ENCODE measurements at places on chromosomes 13 and 19.
A peak's percentile ranks its signal among the peaks of the same experiment; 100 is the strongest.

DNA sequence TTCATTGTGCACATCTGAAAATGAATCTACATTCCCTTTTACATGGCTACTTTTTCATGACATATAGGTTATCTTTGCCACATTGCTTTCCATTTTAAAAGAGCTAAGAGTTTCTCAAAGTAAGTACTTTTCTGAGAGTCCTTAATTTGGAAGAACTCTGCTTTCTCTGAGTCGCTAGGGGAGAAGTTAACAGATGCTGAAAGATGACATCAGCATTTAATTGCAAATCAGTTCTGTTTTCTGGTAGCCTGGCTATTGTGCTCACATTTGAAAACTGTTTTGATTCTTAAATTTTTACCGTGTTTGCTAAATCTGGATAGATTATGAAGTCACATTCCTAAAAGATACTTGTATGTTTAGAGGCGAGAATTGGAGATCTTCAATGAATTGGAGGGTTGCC lies 107.7 kb upstream of the C1QTNF9B start:
- DNase-seq, result no peak

GRCh38 chr19:48455908-48456562 lies 661 bp downstream of the KCNJ14 start:
- no peak for DNase-seq

- peak; percentile 93 for DNase-seq
Observed at GRCh38 chr19:17260842-17261325, 3.7 kb downstream of the USHBP1 start.

DNA sequence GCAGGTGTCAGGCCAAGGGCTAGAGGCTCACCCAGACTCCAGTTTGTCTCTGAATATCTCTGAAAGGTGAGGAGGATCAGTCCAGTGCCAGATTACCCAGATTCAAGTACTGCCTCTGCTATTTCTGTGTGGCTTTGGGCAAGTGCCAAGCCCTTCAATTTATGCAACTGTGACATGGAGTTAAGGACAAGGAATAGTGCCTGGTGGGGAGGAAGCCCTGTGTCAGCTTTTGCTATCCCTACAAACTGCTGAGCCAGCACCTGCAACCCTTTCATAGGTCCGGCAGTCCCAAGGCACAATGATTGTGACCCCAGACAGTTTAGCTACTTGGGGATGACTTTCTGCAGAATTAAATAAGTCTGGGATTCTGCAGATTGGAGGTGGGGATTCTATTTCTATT lies 123.0 kb downstream of the KL start:
- no peak for DNase-seq

DNA sequence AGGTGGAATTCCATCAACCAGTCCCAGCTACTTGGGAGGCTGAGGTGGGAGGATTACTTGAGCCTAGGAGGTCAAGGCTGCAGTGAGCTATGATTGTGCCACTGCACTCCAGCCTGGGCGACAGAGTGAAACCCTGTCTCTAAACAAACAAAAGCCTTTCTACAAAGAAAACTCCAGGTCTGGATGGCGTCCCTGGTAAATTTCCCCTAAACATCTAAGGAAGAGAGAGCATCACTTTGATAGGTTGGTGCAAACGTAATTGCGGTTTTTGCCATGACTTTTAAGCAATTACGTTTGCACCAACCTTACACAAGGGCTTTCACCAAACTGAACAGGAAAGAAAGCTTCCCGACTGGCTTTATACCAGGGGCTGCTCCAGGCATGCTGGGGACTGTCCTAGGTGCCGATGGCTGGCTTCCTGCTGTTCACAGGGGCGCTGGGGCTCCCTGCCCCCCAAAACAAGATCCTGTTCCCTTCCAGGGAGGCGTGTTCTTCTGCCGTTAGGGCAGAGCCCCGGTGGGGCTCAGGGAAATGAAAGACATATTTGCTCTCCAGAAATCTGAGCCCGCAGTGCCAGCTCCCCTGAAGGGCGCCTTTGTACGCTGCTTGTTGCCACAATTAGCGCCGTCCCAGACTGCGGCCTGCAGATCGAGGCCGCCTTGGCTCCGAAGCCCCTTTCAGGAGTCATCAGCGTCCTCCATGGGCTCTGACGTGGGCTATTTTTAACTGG lies 38.7 kb upstream of the KLF2 start:
- no peak for DNase-seq

- no peak for DNase-seq
Observed at GRCh38 chr19:51099047-51099382, 9.2 kb downstream of the CTU1 start.

- no peak for DNase-seq
Observed at GRCh38 chr19:49335784-49336481, 727 bp downstream of the CD37 start.

DNA sequence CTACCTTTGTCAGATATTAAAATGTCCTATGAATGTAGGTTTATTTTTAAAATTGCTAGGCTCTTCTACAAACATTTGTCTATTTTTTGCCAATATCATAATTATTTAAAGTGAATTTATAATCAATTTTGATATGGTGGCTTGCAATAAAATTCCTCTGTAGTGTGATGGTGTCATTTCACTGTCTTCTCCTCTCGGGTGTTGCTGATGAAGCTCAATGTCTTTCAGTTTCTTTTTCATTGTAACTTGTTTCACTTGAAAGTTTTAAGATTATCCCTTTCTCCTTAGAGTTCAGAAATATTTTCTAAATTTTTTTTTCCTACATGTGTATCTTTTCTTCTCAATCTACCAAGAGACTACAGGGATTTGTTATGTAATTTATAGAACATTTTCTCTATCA lies 267.1 kb upstream of the EDNRB start:
- no peak for DNase-seq

GRCh38 chr19:35149463-35149862 lies 5.1 kb upstream of the FXYD5 start:
- no peak for DNase-seq

- DNase-seq, result no peak
Observed at GRCh38 chr13:75371203-75371602, 110.8 kb downstream of the TBC1D4 start.

GRCh38 chr19:27759896-27760295 lies 1453.1 kb downstream of the UQCRFS1 start:
- peak; percentile 25 for DNase-seq

GRCh38 chr13:60148918-60149317 lies 14.8 kb downstream of the DIAPH3 start:
- DNase-seq, result no peak

- no peak for DNase-seq
Observed at GRCh38 chr19:50797781-50798658, 7.8 kb downstream of the ACP4 start.

GRCh38 chr13:69101841-69102240 lies 1005.8 kb upstream of the ATXN8OS start:
- DNase-seq, result no peak

DNA sequence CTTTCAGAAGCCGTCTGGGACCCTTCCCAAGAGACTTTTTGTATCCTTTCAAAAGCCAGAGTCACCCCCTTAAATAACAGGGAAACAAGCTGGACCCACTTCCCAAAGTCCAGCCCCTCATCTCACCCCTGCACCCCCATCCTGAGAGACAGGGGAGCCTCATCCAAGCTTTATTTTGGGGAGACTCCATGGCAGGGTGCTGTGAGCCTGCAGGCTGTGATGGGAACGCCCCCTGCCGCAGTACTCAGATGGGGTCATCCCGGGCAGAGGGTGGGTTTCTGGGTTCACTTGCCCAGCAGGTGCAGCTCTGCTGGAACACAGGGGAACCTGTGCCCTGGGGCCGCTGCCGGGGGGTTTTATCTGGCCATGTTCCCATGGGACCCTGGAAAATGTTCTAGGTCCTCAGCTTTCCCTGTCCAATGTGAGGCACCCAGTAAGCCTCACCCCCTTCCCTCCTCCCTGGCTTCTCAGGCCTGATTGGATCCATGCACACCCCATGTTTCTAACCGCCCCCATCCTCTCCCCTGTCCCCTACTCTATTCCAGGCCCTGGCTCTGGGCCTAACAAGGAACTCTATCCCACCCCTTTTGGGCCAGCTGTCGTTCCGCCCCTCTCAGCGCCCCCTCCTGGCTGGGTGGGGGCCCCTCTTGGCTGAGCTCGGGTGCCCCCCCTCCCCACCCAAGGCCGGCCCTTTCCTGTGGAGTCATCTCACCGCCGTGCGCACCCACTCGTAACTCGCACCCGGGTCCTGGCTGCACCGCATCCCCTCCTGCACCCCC lies 1.0 kb downstream of the HIF3A start:
- peak; percentile 90 for DNase-seq

DNA sequence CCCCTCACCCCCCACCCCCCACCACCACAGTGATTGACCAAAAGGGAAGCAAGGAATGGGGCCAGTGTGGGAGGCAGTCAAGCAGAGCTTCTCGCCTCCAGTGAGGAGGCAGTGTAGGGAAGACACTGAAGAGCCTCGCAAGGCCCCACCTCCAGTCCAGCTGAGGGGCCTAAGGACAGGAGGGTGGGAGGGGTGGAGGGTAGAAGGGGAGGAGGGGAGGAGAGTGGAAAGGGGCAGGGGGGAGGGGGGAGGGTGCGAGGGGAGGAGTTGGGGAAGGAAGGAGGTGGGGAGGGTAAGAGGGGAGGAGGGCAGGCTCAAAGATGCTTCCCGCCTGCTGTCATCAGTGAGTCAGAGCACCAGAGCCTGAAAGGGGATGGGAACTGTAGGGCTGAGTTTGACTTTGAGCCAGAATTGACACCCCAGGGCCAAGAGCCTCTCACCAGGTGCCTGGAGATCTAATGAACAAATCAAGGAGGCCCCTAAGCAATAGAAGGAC lies 786.2 kb downstream of the UQCRFS1 start:
- DNase-seq, result no peak

DNA sequence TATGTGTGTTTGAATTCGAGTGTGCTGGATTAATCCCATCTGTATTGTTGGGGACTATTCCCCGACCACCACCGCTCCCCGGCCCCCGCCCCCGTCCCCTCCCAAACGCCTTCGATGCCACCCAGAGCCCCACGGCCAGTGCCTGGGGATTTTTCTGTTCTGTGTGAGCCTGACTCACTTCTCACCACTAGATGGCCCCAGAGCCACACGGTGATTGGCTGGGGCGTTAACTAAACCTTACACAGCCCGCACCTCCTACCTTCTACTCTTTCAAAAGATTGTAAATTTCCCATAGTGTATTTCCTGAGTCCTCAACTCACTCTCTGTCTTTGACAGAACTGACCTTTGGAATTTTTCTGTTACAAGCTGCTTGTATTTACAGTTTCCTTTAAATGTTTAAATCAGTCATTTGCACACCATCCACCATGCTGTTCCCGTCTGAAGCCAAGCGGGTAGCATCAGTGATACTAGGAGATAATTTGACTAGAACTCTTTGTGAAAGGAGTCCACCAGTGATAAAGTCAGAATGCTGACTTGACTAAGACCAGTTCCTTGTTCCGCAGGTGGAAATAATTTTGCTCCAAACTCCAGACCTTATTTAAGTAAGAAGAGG lies 61.4 kb downstream of the RFX2 start:
- DNase-seq, result peak; percentile 93

DNA sequence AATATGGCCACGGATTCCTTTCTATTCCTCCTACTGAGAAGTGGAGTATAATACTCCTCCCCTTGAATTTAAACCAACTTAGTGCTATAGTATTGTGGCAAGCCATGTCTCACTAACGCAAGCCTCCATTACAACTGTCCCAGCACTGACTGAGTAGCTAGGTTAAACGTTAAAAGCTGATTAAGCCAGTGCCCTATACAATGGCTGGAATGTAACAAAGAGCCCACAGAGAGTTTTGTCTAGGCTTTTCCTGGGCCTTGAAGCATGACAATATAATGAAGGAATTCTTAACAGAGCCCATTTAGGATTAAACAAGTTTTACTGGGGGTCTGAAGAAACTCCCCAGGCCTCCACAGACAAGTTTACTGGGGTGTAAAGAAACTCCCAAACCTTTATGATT lies 254.5 kb upstream of the DACH1 start:
- DNase-seq, result no peak

DNA sequence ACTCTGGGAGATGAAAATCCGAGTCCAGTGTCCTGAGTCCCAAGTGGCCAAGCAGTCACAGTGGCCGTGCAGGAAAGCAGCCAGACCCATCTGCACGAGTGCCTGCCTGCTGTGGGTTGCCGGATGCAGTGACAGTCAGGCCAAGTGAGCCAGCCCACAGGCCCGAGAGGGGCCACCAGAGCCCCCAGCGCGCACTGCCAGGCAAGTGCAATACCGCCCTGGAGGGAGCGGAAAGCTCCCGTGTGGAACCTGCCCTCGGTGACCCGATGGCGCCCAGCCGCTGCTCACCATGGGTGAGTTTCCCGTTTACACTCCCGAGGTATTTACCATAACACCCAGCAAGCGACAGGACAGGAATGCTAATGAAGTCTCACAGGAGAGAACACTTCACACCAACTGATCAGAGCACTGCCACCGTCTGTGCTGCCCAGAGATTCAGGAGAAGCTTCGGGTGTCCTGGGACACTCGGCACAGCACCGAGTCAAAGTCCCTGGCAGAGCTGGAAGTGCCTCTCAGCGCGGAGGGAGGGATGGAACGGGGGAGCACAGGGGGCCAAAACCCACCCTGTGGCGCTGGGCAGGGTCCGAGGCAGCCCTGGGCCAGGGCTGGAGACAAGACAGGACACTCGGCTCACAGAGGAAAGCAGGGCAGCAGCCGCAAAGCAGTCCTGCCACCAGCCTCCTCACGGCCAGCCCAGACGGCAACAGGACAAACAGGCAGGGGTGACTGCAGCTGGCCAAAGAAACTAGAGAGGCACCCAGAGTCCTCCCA lies 21.3 kb upstream of the TINCR start:
- DNase-seq, result peak; percentile 78

GRCh38 chr13:54194233-54195024 lies 1165.8 kb downstream of the OLFM4 start:
- no peak for DNase-seq

DNA sequence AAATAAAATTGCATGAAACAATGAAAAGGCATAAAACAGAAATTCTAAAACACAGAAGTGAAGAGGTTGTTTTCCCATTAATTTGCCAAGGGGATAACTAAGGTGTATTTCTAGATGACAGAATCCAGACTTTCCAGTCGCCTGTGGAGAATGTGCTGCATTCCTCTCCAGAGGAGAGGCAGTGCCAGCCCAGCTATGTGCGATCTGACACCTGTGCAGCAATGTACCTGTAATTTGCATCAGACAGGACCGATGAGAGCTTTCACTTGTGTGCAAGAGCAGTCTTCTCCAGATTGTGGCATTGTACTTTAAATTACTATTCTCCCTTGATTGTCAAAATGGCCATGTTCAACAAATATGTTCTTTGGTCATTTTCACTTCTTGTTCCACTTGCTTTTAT lies 1037.9 kb downstream of the EFNB2 start:
- DNase-seq, result no peak

GRCh38 chr19:13598098-13598497 lies 91.8 kb upstream of the CACNA1A start:
- DNase-seq, result no peak

DNA sequence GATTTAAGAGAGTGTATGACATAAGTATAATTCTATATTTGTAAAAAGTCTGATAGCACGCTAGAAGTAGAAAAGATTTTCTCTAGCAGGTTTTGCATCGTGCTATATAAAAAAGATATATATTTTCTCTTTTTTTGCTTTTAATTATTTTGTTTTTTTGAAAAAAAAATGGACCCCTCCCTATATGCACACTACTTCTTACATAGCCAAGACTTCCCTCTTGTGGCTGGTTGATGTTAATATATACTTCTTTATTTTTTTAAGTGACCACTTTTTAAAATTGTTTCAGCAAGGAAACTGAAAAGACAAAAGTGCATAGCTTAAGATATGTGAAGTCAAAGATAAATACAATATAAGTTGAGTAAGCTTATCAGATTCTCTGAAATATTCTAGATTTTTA lies 1202.8 kb downstream of the DIAPH3 start:
- no peak for DNase-seq
